ENCODE measurements at places on chromosomes 2 and 18.

GRCh38 chr18:6624661-6625311, 104.7 kb upstream of the ARHGAP28 start:
- no peak for DNase-seq

- peak; percentile 67 for DNase-seq
These were observed 8.9 kb upstream of the LTBP1 start for GRCh38 chr2:32937602-32938448.

DNA sequence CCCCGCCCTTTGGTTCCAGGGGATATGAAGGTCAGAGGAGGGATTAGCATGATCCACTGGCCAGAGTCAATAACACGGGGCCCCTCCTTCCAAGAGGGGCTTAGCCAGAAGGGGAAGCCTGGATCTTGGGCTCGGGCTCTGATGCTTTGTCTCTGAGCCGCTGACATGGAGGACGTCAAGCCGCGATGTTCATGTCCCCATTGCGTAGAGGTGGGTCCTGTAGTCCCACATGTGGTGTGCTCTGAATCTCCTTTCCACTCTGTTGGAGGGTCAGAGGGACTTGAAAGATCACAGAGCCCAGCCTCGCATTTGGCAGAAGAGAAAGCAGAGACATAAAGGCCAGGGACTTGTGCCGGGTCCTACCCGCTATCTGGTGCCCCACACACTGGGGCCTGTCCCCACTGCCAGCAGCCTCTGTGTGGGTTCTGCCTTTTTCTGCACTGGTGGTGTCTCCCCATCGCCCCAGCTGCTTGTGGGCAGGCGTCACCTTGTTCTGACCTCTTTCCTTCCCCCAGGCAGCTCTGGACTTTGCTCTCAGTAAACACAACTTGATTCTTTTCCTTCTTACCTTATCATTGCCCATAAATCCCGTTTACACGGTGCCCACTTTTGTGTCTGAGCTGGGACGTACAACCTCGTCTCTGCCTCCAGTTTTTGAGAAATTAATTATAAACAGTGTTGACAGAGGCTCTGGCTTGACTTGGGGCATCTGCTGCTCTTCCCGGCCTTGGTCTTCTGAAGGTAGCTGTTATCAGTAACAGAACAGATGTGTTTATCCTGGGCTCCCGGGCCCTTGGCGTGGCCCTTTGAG, 48.8 kb downstream of the SH3BP4 start:
- peak; percentile 85 for DNase-seq

- DNase-seq, result no peak
These were observed 158.9 kb downstream of the VAPA start for GRCh38 chr18:10072671-10073175.

DNA sequence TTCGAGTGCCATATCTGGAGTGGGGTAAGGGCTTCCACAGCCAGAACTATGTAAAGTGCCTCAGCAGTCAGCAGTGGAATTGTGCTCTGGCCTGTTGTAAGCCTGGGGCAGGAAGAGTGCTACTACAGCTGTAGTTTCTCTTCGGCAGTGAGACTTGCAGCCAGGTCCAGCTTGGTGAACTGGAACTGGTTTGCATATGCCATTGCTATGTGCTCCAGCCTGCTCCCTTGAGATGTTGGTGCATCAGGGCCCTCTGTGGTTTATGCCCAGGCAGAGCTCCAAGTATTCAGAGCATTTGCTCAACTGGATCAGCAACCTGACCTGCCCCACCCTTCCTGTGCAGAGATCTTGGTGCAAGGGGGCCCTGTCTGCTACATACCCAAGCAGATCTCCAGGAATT, 47.8 kb downstream of the ZNF804A start:
- no peak for DNase-seq

DNA sequence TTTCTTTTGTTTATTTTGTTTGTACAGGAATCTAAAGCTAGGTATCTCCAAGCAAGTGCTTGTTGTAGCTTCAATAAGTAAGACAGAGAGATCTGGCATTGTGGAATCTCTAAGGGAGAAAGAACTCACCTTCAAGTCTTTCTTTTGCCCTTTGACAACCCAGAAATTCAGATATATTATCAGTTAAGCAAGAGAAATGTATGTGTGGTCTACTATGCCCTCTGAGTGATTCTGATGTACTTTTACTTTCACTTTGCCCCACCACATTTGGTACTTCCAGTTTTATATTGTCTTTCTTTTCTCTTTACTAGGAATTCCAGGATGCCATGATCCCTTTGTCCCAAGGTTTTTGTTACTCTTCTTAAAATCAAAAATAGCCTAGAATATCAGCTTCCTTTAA, 259.6 kb upstream of the PIK3C3 start:
- no peak for DNase-seq

GRCh38 chr2:238285653-238286082, 2.7 kb downstream of the PER2 start:
- DNase-seq, result no peak

- DNase-seq, result no peak
These were observed 2.6 kb downstream of the CAB39 start for GRCh38 chr2:230715201-230715600.

DNA sequence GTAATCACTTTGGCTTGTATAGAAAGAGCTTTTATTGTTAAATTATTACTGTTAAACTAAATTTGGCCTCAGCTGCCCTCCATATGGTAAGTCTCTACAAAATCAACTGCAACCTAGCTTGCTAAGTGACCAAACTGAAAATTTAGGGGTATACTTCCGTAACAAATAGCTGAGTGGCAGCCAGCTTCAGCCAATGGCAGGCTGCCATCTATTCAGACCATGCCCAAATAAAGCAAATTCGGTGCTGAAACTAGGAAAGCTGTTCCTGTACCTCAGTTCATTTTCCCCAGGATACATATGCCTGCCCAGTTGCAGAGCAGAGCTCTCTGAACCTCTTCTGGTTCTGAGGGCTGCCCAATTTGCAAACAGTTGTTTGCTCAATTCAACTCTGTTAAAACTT, 94.8 kb downstream of the EML6 start:
- DNase-seq, result no peak

GRCh38 chr18:65358306-65358705, 392.5 kb upstream of the CDH7 start:
- no peak for DNase-seq

- no peak for DNase-seq
These were observed 293.9 kb upstream of the DCC start for GRCh38 chr18:52045946-52046675.

GRCh38 chr2:67996772-67997527, 65.9 kb downstream of the C1D start:
- no peak for DNase-seq

DNA sequence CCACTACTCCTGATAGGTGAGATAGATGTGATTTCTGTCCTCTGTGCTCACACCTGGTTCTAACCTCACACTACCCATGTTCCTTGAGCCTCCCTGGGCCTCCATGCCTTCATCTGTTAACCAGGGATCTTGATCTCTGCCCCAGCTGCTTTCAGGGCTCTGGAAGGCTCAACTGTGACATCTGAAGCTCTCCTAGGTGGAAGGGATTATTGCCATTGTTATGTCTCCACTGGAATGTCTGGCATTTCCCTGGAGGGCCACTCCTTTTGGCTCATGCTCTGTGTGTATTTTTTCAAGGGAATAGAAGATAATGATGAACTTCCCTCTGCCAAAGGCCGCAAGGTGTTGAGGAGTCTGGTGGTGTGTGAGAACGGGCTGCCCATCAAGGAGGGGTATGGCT, 41.2 kb downstream of the PCARE start:
- DNase-seq, result no peak

DNA sequence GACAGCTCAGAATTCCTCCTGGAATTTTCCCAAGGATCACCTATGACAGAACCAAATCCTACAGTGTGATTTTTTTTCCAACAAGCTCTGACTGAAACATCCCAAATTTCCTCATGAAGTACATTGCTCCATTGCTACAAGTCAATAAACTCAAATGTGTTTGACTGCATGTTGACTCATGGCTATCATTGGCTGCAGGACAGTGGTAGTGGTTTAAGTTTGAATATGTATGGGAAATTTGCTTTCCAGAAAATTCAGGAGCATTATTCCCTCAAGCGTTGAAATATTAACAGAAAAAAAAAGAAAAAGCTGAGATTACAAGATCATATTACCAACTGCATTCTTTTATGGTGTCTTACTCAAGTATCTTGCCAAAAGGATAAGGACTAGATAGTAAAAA, 402.8 kb upstream of the DSEL start:
- no peak for DNase-seq

- DNase-seq, result no peak
These were observed 89.9 kb upstream of the CDCA7 start for GRCh38 chr2:173264603-173265366.
